ENCODE measurements at places on chromosomes 5 and 9.

GRCh38 chr5:5182508-5183188 lies 42.5 kb downstream of the ADAMTS16 start:
- no peak for DNase-seq

DNA sequence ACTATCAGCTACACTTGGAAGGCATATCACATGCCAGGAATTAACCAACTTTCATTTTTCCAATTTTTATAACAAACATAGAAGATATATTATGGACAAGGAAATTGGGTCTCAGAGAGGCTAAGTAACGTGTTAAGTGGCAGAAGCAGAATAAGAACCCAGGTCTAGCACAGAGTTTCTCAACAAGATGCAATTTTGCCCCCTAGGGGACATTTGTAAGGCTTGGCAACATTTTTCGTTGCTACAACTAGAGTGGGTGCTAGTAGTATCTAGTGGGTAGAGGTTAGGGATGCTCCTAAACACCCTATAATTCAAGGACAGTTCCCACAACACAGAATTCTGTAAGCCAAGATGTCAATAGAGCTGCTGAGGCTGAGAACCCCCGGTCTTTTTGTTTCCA lies 180.6 kb downstream of the SNCAIP start:
- DNase-seq, result no peak

DNA sequence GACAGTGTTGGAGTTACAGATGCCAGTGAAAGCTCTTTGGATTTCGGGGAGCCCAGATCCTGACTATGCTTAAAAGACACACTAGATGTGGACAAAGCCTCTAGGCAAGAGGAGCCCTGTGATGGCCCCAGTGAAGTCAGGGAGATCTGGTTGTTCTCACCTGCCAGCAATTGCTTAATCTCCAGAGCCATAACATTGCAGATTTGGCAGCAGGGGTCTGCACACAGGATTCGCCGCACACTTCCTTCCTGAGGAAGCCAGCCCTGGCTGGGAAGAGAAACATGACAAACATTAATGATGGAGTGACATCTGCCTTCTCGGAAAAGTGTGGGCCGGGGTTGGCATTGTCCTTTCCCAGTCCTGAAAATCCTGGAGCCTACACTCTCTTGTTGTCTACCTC lies 65.2 kb upstream of the PHF24 start:
- DNase-seq, result no peak

GRCh38 chr9:130860458-130861316 lies 25.6 kb downstream of the ABL1 start:
- no peak for DNase-seq

DNA sequence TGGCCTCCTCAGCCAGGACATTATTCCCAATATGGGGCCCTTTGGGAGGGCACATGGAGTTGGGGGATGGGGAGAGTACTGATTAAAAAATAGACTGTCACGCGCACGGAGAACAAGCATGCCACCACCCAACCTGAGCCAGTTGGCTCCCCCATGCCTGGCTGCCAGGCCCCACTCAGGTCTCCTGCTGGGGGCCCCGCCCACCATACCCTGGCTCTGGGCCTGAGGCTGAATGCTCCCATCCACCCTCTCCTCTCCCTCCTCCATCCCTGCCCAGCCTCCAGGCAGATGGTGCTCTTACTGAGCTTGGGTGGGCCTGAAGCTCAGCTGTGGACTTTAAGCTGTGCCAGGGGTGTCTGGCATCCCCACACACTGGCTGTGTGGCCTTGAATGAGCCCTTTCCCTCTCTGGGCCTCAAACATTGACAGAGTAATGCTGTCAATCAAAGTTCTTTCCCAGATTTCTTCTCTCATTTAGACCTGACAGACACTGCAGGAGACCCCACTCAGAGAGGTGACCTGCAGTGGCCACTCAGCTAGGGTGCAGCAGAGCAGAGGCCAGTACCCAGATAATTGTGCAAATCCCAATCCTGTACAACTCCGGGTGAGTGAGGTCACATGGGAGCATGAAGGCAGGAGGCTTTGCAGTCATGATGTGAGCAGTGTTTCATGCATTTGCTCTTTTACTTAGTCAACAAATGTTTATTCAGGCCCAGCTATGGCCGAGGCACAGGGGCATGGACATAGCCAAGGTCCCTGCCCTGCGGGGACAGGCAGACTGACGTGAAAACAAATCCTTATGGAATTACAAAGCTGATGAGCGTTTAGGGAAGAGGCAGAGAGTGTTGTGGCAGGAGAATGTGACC lies 9.8 kb upstream of the SYNPO start:
- DNase-seq, result no peak

DNA sequence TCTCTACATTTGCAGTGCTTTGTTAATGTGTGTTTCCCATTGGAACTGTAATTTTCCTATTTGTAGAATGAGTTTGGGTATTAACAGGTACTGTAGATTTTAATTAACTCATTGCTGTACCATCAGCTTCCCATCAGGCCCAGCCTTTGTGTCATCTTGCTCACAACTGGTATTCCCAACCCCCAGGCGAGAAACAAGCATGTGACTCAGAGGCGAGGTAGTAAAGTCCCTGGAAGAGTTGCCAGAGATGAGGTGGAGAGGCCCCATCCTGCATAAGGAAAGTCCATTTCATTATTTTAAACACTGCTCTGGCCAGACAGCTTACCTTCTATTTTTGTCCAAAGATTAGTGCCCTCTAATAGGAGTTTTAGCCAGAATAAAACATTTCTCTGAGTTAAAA lies 29.9 kb downstream of the ADCY2 start:
- DNase-seq, result no peak

DNA sequence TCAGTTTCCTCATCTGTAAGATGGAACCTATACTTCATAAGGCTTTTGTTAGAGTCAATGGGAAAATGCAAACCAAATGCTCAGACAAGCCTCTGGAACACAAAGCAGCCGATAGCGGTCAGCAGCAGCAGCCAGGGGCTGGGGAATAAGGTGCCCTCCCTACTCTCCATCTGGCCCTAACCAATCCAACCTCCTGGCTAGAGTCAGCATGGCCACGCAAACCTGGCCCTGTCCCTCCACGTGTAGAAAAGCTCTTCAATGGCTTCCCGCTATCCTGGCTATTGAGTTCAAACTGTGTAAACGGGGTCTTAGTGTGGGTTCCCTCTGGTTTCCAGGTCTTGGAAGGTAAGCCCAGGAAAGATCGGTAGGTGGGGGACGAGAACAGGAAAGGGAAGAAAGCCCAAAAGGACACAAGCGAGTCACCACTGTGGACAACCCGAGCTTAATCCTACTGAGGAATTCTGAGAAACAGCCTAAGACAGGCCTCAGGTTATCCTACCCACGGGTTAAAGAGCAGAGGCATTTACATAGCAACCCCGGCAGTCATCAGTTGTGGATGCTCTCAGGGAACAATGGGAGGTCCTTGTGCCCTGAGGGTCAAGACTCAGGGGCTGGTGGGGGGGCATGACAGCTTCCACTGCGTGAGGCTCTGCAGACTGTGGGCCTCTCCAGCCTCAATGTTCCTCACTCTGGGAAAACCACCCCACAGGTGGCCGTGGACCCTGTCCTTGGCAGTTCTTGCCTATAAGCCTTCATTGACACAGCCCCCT lies 30.9 kb downstream of the FABP6 start:
- DNase-seq, result no peak

GRCh38 chr5:21644032-21644431 lies 1209.1 kb downstream of the CDH12 start:
- no peak for DNase-seq

- DNase-seq, result no peak
Observed at GRCh38 chr5:95759634-95760033, 28.5 kb downstream of the RHOBTB3 start.

- peak; percentile 53 for DNase-seq
Observed at GRCh38 chr9:33129886-33130881, 37.0 kb downstream of the B4GALT1 start.
